Activated CD4-positive, alpha-beta T cell treated with anti-CD3 and anti-CD28 coated beads for 48 hours (primary cell): ENCODE measurements at places on chromosomes 4 and X.

DNA sequence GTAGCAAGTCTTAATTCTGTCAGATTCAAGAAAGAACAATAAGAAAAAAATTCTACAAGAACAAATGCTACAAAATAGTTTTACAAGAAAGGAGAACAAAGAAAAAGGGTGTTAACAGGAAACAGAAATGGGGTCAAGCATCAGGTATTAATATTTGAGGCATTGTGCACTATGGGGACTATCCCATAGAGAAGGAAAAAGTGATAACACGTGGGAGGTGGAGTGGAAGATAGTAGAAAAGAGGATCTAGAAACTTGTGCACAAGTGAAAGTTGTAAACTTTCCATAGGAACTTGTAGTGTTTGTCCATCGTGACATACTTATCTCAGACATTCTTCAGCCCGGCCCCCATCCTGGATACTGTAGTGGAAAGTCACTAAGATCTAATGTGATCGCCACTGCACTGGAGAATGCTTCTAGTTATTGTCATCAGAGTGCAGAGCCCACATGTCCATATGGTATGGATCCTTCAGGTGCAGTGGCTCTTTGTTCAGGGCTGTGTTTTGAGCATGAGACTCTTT lies 15.4 kb upstream of the NFXL1 start:
- DNase-seq = no peak

DNA sequence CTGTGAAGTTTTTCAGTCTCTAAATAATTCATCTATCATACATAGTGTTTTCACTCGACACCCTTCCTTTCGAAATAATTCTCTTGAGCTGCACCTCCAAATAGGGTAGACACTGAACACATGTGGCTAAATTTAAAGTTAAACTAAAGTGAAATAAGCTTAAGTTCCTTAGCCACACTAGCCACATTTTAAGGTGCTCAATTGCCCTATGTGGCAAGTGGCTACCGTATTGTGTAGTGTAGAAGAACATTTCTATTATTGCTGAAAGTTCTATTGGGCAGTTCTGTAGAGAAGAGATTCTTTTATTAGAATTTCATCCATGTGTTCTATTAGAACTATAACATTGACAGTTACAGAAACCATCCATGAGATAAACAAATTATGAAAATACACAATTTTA lies 107.0 kb upstream of the CTSO start:
- DNase-seq = no peak

GRCh38 chrX:29555465-29556091 lies 659.8 kb upstream of the MAGEB2 start:
- DNase-seq = no peak

DNA sequence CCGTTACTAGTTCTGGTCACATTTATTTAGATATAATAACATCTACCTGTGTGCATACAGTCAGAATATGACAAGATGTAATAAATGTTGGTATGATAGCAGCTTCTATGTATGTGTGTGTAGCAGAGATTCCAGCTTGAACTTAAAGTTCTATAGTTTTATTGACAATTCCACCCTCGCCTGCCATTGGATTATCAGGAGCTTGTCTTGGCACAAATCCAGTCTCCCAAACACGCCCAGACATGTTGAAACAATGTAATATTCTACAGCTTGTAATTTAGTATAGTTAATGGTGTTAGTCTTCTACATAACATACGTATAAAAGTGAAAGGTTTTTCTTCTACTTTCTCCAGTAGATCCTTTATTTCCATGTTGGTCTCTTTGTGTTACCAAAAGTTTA lies 44.4 kb downstream of the BBS12 start:
- DNase-seq = no peak

- DNase-seq = no peak
Observed at GRCh38 chr4:109914322-109914721, 1.6 kb downstream of the EGF start.

DNA sequence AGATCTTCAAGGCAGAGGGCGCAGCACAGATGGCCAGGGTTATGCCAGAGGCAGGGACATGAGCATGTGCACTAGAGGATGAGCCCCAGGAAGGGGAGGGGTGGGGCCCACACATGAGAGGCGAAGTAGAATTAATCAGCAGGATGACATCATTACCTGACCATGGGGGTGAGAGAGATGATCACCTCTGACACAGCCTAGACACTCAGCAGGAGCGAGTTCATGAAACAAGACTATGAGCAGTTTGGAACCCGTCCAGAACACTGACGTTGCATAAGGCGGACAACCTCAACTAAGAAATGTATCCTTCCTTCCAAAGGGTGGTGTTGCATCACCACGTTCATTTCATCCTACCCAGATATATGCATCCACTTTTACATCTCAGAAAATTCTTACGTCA lies 446.7 kb upstream of the TENM3 start:
- no peak for DNase-seq

DNA sequence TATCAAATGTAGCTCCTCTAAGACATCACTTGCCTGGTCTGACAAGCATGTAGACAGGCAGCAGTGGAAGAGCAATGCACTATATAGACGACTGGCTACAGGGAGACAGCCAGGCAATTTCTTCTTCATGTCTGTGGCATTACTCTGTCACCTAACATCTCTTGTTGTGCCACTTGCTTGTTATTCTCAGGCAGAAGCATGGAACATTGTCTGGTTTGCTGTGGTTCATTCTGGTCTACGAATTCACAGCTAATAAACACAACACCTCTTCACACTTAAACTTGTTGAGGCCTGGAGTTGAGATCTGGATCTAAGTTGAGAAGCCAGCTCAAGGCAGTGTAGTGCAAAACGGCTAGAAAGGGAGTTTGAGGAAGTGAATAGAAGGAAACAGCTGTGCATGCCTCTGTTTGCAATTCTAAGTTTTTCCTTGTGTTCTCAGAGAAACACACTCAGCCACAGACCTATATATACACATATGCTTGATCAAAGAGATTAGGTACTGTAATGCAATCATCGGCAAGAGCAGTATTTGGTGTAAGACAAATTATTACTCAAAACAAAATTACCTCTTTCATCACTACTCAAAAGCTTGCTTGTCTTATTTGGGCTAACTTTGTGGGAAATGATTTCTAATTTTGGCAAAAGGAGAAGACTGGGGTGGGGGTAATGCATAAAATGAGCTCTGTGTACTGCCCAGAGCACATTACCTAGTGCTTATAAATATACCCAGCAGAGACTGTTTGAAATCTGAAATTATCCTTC lies 243.8 kb downstream of the PPP3CA start:
- DNase-seq = no peak

- DNase-seq = no peak
Observed at GRCh38 chrX:150599226-150599625, 30.8 kb downstream of the MTM1 start.

DNA sequence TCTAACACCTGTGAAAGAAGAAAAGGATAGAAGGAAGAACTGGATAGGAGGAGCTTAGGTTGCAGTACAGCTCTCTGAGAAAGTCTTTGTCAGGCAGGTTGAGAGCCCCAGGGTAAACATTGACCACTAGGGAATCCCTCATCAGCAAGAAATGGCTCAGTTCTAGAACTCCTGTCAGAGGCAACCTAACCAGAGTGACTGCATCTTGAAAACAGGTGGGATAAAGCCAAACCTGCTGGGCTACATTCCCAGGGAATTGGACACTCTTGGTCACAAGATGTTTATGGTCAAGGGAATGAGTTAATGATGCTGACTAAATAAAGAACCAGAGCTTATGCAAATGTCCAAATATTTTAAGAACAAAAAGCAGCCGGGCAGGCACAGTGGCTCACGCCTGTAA lies 108.3 kb upstream of the MED14 start:
- no peak for DNase-seq
